GM23248 (cell line): ENCODE measurements at places on chromosomes 3 and 15. TPM values are rescaled to one million over a fixed set of nuclear protein-coding genes. Genes with fewer than 3 reads are reported as not detected.

Gene SCAANT1
- total RNA-seq, result not detected in 2 replicates

Gene CCR2
- total RNA-seq, result not detected in 2 replicates

Gene OXSM
- 13.1 and 17.5 TPM in 2 replicates for total RNA-seq

Gene LTK
- not detected in 2 replicates for total RNA-seq

Gene GOLGA8R
- 0.65 and 1.0 TPM in 2 replicates for total RNA-seq

Gene CLDN1
- 0.32 and 0.38 TPM in 2 replicates for total RNA-seq

Gene SAMD7
- total RNA-seq, result not detected in 2 replicates

Gene SLITRK3
- not detected in 2 replicates for total RNA-seq

Gene DPPA2
- not detected in 2 replicates for total RNA-seq

Gene STRIT1
- total RNA-seq, result not detected in 2 replicates

Gene EFHB
- 0.13 and 2.9 TPM in 2 replicates for total RNA-seq

Gene SLC9C1
- total RNA-seq, result not detected in 2 replicates

Gene ROPN1B
- total RNA-seq, result not detected in 2 replicates

Gene LMCD1
- 149 and 259 TPM in 2 replicates for total RNA-seq

Gene TMOD2
- 5.9 and 7.8 TPM in 2 replicates for total RNA-seq

Gene SUSD5
- 0.11 and 0.13 TPM in 2 replicates for total RNA-seq

Gene MME
- 204 and 302 TPM in 2 replicates for total RNA-seq

Gene USF3
- 8.1 and 9.2 TPM in 2 replicates for total RNA-seq

Gene ALG1L2
- total RNA-seq, result not detected in 2 replicates

Gene DNAH12
- total RNA-seq, result 0.54 TPM in 1 of 2 replicates, not detected in the other

Gene SIDT1
- not detected in 2 replicates for total RNA-seq

Gene PPP2R3A
- 21.0 and 22.6 TPM in 2 replicates for total RNA-seq

Gene MFAP1
- total RNA-seq, result 14.4 and 24.6 TPM in 2 replicates

Gene IMPG2
- total RNA-seq, result 0.11 TPM in 1 of 2 replicates, not detected in the other

Gene ACTRT3
- 2.8 and 5.2 TPM in 2 replicates for total RNA-seq

Gene TLR9
- not detected in 2 replicates for total RNA-seq

Gene SLC25A20
- 22.0 and 26.2 TPM in 2 replicates for total RNA-seq
